Activated T-helper 1 cell treated with anti-CD3 and anti-CD28 coated beads, Interleukin-2, amount 50 U/mL, for 16 hours (primary cell): ENCODE measurements at places on chromosomes 7 and 10.

DNA sequence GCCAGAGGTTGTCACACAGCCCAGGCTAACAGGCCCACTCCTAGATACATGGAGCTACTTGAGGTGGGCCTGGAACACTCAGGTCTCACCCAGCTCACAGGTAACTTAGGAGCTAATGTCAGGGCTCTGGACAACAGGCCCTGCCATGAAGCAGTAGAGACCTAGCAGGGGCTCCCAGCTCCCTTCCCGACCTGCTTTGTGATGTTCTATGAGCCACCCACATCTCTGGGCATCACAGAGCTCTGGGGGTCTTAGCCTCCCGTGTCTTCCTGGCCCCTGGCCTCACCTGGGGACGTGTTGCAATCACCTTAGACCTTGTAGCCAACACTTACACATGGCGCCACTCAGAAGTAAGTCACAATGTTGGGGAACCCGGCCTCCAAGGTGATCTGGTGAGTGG, 12.4 kb downstream of the WDFY4 start:
- DNase-seq = no peak

DNA sequence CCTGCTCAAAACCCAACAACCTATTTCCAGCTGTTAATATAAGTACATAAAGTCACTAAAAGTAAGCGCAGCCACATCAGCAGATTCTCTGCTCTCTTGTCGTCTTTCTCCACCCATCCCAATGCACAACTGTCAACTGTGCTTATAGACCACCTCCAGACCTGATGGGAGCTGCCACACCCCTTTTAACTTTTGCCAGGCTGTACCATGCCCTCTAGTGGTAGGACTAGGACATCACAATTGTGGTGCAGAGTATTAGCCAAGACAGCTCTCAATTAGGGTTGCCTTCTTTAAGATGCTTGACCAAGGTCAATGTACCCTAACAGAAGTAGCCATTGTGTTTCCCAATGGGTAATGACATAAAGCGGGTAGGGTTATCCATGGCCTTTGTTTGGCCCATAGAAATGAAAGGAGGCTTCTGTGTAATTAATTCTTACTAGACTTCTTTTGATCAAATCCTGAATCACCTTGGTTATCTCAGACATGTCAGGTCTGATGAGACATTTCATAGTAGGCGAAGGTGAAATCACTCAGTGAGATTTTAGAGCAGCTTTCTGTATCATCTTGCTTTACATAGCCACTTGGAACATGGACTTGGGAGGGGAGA, 68.1 kb downstream of the SCRN1 start:
- no peak for DNase-seq

- no peak for DNase-seq
Measured at GRCh38 chr7:128347647-128348097, 4.0 kb upstream of the RBM28 start.

GRCh38 chr10:103802637-103803353, 52.6 kb downstream of the SH3PXD2A start:
- DNase-seq = no peak
